Activated CD8-positive, alpha-beta T cell treated with anti-CD3 and anti-CD28 coated beads for 36 hours (primary cell): ENCODE measurements at places on chromosomes 7 and 10. TPM values are rescaled to one million over a fixed set of nuclear protein-coding genes. Genes with fewer than 3 reads are reported as not detected.

DNA sequence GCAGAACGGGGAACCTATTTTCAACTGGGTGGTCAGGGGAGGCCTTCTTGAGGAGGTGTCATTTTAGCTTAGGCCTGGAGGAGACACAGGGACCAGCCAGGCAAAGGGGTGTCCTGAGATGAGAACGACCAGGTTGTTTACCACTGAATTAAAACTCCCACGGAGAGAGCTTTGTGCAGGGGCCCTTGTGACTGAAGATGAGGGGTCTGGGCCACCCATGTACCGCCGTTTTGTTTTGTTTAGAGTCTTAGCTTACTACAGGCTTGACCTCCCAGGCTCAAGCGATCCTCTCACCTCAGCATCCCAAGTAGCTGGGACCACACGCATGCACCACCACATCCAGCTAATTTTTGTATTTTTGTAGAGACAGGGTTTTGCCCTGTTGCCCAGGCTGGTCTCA lies 80.4 kb downstream of the FAM171A1 start:
- no peak overlapping the region for H3K27ac ChIP-seq
- no peak overlapping the region for H3K4me3 ChIP-seq
- DNase-seq, result no peak
- peaks cover 3% of the 10 kb centered on the region for H3K27me3 ChIP-seq
- H3K36me3 ChIP-seq, result no peaks in the 10 kb centered on the region

GRCh38 chr7:106566672-106567071 lies 94.3 kb downstream of the CCDC71L start:
- no peak overlapping the region for H3K4me3 ChIP-seq
- no peak for DNase-seq
- H3K27me3 ChIP-seq, result no peaks in the 10 kb centered on the region

DNA sequence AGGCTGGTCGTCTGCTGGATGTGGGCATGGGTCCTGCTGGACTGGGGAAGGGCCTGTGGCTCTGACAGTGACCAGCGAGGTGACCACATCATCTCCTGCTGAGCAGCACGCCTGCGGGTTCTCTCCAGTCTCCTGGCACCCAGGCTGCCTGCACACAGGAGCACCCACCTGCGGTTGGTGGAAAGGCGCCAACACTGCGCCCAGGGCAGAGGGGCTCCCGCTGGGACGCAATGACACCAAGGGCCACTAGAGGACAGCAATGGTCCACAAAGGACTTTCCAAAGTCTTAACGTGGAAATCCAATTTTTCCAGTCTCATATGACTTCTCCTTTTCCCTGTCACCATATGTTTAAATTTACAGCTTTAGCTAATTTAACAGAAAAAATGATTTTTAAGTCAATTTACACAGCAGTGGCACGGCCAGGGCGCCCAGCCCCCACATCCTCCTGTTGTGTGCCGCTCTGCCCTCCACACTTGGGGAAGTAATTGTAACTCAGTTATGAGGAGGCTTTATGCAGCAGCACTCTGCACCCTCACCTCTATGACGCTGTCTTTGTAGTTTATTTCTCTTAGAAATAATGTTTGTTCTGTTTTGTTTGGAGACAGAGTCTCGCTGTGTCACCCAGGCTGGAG lies 38.1 kb downstream of the CFAP46 start:
- peaks cover 15% of the 10 kb centered on the region for H3K4me1 ChIP-seq
- H3K4me3 ChIP-seq, result no peak overlapping the region
- H3K27me3 ChIP-seq, result peaks cover 9% of the 10 kb centered on the region
- no peaks in the 10 kb centered on the region for H3K36me3 ChIP-seq

DNA sequence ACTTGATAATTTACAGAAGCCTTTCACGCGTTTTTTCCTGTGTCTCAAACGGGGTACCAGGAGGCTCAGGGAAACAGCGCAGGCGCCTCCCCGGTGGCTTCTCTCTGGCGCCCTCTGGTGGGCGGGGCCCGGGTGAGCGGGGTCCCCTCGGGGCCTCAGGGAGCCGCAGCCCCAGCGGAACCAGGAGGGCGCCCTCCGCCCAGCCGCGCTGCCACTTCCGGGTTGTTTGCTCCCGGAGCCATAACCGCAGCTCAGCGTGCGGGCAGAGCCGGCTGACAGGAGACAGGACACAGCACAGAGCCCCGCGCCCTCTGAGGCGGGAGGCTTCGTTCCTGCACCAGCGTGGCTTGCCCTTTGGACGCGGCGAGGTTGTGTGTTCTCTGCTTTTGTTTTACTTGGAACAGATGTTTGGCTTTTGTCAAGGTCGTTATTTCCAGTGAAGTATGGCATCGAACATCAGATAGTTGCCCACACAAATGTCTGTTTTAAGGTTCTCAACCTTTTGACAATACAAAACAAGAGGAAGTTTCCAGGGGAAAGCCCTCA lies 6.9 kb upstream of the CYP2E1 start:
- peaks cover 9% of the 10 kb centered on the region for H3K4me1 ChIP-seq
- peaks cover 1% of the 10 kb centered on the region for H3K36me3 ChIP-seq
- H3K27me3 ChIP-seq, result peaks cover 6% of the 10 kb centered on the region
- peak overlapping the region; percentile 63 for H3K4me3 ChIP-seq
- peak overlapping the region; percentile 39 for H3K27ac ChIP-seq

GRCh38 chr10:127997271-127997670 lies 90.4 kb downstream of the PTPRE start:
- no peak overlapping the region for H3K27ac ChIP-seq
- no peak overlapping the region for H3K4me3 ChIP-seq
- peaks cover 11% of the 10 kb centered on the region for H3K4me1 ChIP-seq
- DNase-seq, result no peak

- no peak for DNase-seq
- H3K36me3 ChIP-seq, result no peaks in the 10 kb centered on the region
- H3K27ac ChIP-seq, result no peak overlapping the region
- no peaks in the 10 kb centered on the region for H3K4me1 ChIP-seq
Measured at GRCh38 chr7:122970740-122971725, 24.5 kb downstream of the TAS2R16 start.

GRCh38 chr7:148701414-148701813 lies 2.7 kb downstream of the CUL1 start:
- peaks cover 70% of the 10 kb centered on the region for H3K4me1 ChIP-seq
- no peak for DNase-seq
- H3K27ac ChIP-seq, result no peak overlapping the region
- H3K36me3 ChIP-seq, result peaks cover 12% of the 10 kb centered on the region

DNA sequence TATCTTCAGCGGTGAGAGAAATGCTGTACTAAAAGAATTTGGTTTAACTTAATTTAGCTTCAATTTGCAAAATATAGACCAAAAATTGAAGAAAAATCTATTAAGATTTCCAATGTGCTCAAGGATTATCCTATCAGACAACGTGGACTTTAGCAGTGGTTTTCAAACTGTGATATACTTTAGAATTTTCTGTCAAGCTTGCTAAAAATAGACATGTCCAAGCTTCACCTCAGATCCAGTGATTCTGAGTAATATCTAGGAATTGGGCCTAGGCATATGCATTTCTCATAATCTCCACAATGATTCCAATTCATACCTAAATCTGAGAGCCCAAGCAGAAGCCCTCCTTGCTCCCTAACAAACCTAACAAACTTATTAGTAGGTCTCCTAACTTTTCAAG lies 3.4 kb downstream of the WASL start:
- peaks cover 13% of the 10 kb centered on the region for H3K36me3 ChIP-seq
- no peaks in the 10 kb centered on the region for H3K27me3 ChIP-seq
- no peak overlapping the region for H3K27ac ChIP-seq
- DNase-seq, result no peak

DNA sequence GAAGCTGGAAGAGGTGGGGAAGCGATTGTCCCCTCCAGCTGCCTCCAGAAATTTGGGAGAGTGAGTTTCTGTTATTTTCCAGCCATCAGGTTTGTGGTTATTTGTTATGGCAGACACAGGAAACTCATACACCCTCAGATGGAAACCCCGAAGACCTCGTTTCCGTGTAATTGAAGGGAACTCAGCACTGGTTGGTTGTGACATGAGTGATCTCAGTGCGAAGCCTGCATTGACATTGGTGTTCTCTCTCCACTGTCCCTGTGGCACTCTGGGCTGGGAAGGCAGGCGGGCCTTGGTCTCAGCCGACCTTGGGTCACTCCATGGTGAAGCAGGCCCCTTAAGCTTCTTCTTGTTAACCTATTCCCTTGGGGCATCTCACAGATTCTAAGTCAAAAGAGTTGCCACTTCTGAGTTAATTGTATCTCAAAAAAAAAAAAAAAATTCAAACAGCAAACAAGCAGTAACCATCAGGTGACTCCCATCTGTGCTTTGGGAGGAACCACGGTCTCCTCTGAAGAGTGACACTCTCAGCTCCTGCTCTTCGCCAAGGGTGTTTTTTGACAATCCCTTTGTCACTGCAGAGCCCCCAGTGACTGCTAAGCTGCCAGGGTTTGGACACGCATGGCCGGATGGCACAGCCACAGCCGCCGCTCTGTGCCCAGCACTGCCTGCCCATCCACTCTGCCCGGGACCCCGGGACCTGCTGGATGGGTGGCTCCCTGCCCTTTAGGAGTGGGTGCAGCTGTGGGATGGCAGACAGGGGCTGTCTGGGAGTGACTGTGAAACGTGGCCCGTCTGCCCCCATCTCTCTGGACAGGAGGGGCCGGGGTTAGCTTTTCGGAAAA lies 233.6 kb downstream of the PRPF18 start:
- H3K27me3 ChIP-seq, result no peaks in the 10 kb centered on the region
- H3K27ac ChIP-seq, result no peak overlapping the region
- H3K4me1 ChIP-seq, result peaks cover 7% of the 10 kb centered on the region

DNA sequence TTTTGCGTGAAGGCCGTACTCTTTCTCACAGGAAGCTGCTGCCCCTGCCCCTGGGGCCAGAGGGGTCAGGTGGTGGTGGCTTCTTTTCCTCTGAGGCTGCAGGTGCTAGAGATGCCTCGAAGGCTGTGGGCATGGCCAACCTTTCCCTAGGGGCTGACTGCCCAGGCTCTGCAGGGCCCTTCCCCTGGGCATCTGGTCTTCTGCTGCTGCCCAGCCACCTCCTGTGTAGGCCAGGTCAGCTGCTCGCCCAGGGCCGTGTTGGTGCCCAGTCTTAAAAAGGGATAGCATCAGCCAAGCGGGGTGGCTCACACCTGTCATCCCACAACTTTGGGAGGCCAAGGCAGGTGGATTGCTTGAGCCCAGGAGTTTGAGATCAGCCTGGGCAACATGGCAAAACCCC lies 114.3 kb downstream of the FAM53B start:
- H3K4me1 ChIP-seq, result peaks cover 36% of the 10 kb centered on the region
- no peak for DNase-seq
- H3K27ac ChIP-seq, result no peak overlapping the region
- no peaks in the 10 kb centered on the region for H3K27me3 ChIP-seq
- H3K36me3 ChIP-seq, result peaks cover 8% of the 10 kb centered on the region

- no peaks in the 10 kb centered on the region for H3K27me3 ChIP-seq
- H3K4me1 ChIP-seq, result no peaks in the 10 kb centered on the region
- H3K36me3 ChIP-seq, result no peaks in the 10 kb centered on the region
- no peak for DNase-seq
- no peak overlapping the region for H3K4me3 ChIP-seq
Measured at GRCh38 chr10:89662596-89662995, 17.6 kb upstream of the PANK1 start.

- no peaks in the 10 kb centered on the region for H3K27me3 ChIP-seq
- H3K4me3 ChIP-seq, result peak overlapping the region; percentile 80
- peak overlapping the region; percentile 99 for H3K27ac ChIP-seq
- peak; percentile 80 for DNase-seq
- peaks cover 50% of the 10 kb centered on the region for H3K36me3 ChIP-seq
- H3K4me1 ChIP-seq, result peaks cover 40% of the 10 kb centered on the region
Measured at GRCh38 chr10:119131512-119132240, 27.8 kb downstream of the DENND10 start.

GRCh38 chr7:91614431-91614830 lies 266.1 kb downstream of the MTERF1 start:
- H3K4me1 ChIP-seq, result no peaks in the 10 kb centered on the region
- no peak overlapping the region for H3K4me3 ChIP-seq
- H3K27me3 ChIP-seq, result no peaks in the 10 kb centered on the region
- H3K27ac ChIP-seq, result no peak overlapping the region
- DNase-seq, result no peak
- H3K36me3 ChIP-seq, result no peaks in the 10 kb centered on the region

DNA sequence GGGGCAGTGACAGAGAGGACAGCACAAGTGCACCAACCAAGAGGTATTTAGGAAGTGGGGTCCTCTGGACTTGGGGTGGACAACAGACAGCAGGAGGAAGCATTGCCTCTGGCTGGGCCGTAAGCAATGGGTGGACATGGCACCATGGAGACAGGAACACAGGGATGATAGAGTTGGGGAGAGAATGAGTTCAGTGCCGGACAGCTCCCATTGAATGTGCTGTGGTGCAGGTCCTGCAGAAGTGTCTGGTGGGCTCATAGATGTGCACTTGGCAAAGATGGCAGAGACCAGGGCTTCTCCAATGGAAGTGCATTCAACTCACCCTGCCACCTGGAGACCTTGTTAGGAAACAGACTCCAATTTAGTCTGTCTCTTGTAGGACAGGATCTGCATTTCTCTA lies 341.5 kb upstream of the ZMIZ1 start:
- H3K4me1 ChIP-seq, result no peaks in the 10 kb centered on the region
- H3K27ac ChIP-seq, result no peak overlapping the region
- H3K4me3 ChIP-seq, result no peak overlapping the region
- H3K36me3 ChIP-seq, result no peaks in the 10 kb centered on the region

GRCh38 chr10:1420661-1421362 lies 316.5 kb downstream of the ADARB2 start:
- peak overlapping the region; percentile 18 for H3K4me3 ChIP-seq
- peaks cover 21% of the 10 kb centered on the region for H3K27me3 ChIP-seq

DNA sequence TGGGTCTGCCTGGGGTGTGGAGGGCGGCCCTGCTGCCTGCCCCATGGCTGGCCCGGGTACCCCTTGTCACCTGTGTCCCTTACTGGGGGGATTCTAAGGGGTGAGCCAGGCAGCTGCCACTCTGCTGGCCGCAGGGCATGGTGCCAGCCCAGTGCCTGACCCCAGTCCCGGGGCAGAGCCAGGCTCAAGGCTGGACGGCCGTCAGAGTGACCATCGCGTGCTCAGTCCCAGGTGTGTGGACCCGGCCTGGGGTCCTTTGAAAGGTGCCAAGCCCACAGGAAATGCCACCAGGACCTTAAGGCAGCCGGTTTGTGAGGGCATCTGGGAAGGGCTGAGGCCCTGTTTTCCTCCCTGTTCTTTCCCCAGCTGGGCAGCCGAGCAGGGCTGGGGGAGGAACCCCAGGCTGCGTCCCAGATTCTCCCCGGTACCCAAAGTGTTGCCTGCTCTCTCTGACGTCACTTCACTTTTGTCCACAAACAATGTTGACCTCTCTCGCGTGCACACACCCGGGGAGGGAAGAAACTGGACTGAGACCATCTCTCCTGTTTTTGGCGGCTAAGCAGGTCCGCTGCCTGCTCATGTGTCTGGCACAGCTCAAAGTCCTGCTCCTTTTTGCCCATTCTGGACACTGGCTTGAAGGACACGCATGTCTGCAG lies 37.6 kb downstream of the PAPOLB start:
- H3K27ac ChIP-seq, result no peak overlapping the region
- H3K4me3 ChIP-seq, result no peak overlapping the region
- no peaks in the 10 kb centered on the region for H3K36me3 ChIP-seq
- peaks cover 2% of the 10 kb centered on the region for H3K27me3 ChIP-seq
- no peak for DNase-seq

- H3K4me1 ChIP-seq, result no peaks in the 10 kb centered on the region
- no peaks in the 10 kb centered on the region for H3K36me3 ChIP-seq
- no peak overlapping the region for H3K27ac ChIP-seq
- no peak for DNase-seq
- no peak overlapping the region for H3K4me3 ChIP-seq
Measured at GRCh38 chr7:25831831-25832411, 320.1 kb upstream of the NFE2L3 start.

- peaks cover 19% of the 10 kb centered on the region for H3K4me1 ChIP-seq
- H3K4me3 ChIP-seq, result no peak overlapping the region
- no peak overlapping the region for H3K27ac ChIP-seq
- H3K27me3 ChIP-seq, result peaks cover 8% of the 10 kb centered on the region
- H3K36me3 ChIP-seq, result no peaks in the 10 kb centered on the region
- DNase-seq, result peak; percentile 58
Measured at GRCh38 chr7:69739190-69739589, 140.9 kb downstream of the AUTS2 start.

Gene GHRHR
- not detected for total RNA-seq

Gene GTF2I
- total RNA-seq, result 156 TPM

Gene LIPF
- total RNA-seq, result not detected

Gene TEX47
- total RNA-seq, result not detected

Gene SHLD2
- total RNA-seq, result 32.3 TPM

Gene GATA3
- 24.4 TPM for total RNA-seq

Gene FAM241B
- total RNA-seq, result 10.8 TPM
